ENCODE measurements at places on chromosomes 3 and 15.

DNA sequence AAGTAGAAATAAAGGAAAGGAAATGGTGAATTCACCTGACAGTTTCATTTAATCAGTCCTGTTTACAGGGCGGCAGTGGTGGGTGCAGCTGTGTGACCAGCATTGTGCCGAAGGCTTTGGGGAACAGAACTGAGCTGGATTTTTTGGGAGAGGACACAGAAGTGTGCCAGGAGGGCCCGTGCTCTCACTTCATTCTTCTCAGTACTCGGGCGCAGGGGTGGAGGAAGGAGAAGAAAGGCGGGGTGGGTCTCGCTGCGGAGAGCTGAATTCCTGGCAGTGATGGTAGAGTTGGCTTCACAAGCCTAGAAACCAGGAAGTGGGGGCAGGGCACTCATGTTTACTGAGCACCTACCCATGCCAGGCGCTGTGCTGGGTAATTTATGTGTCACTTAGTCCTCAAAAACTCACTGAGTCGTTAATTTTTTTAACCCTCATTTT lies 64.6 kb downstream of the CRTC3 start:
- no peak for DNase-seq

- DNase-seq: peak; percentile 91
Observed at GRCh38 chr3:78255403-78255802, 1215.5 kb downstream of the ROBO2 start.

GRCh38 chr3:107979538-107979937 lies 111.3 kb downstream of the CD47 start:
- DNase-seq: no peak

- DNase-seq: peak; percentile 78
Observed at GRCh38 chr3:129182390-129183185, 1.1 kb downstream of the CNBP start.

GRCh38 chr3:39207361-39208186 lies 15.2 kb upstream of the XIRP1 start:
- DNase-seq: no peak

- DNase-seq: peak; percentile 7
Observed at GRCh38 chr15:73539212-73540128, 93.7 kb downstream of the NPTN start.

GRCh38 chr3:60582288-60582687 lies 669.0 kb downstream of the FHIT start:
- DNase-seq: peak; percentile 14

GRCh38 chr3:88573472-88573871 lies 423.7 kb downstream of the C3orf38 start:
- no peak for DNase-seq

DNA sequence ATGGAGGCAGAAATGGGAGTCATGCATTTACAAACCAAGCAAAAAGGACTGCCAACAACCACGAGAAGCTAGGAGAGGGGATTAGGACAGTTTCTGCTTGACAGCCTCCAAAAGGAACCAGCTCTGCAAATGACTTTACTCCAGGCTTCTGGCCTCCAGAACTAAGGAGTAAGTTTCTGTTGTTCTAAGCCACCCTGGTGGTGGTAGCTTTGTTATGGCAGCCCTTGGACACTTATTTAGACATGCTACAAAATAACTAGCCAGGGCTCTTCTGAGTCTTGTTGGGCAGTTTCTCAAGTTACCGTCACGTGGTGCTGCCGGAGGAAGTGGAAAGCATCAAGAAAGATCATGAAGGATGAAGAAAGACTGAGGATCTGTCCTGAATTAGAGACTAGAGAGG lies 386.5 kb downstream of the LRTM1 start:
- no peak for DNase-seq

DNA sequence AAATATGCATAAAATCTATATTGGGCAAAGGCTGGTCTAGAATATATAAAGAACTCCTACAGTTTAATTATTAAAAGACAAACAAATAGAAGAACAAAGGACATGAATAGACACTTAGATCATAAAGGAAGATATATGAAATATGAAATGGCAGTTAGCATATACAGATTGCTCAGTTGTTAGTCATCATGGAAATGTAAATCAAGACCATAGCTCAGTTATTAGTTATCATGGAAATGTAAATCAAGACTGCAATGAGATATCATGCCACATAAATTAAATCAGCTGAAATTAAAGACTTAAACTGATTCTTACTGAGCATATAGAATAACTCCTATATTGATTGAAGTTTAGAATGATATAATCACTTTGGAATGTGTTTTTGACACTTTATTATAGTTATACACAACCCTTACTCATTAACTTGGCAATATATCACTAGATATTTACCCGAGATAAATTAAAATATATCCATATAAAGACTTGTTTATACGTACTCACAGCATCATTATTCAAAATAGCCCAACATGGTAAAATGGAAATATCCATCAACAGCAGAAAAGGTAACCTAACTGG lies 45.2 kb upstream of the GOLGA8B start:
- no peak for DNase-seq

- no peak for DNase-seq
Observed at GRCh38 chr3:60337421-60337820, 913.8 kb downstream of the FHIT start.

GRCh38 chr3:124671106-124671505 lies 59.1 kb upstream of the UMPS start:
- no peak for DNase-seq

- DNase-seq: no peak
Observed at GRCh38 chr15:74133694-74134386, 3.5 kb downstream of the ISLR2 start.

GRCh38 chr3:188916934-188917401 lies 254.8 kb upstream of the TPRG1 start:
- DNase-seq: no peak

DNA sequence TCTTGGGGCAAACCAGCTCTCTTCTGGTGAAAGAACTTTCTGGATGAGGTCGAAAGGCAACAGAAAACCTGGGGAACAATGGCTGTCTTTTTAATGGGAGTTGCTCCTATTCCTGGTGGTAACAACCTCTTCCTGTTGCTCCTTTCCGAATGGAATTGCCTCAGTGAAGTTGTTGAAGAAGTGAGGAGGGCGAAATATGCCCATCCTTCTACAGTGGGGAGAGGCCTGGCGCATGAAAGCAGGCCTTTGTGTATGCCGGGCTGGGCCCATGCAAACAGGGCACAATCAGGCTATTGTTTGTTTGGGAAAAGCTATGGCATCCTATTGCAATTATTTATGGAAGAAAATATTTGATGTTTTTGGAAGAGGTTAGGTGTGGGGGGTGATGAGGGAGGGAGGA lies 166.9 kb downstream of the IGF1R start:
- no peak for DNase-seq

DNA sequence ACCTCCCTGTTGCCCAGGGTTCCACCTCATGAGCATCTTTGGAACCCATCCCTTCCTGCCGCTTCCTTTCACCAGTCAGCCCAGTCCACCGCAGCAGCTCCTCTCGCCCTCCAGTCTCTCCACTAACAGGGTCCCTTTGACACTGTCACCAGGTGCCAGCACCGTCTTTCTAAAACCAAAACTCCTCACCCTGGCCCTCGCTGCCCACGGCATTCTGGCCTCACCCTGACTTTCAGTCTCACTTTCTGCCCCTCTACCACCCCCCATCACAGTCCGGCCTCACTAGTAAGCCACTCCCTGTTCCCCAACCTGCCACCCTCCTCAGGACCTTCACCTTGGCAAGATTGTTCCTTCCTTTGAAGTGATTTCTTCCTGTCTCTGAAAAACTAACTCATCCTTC lies 4.2 kb downstream of the PPCDC start:
- DNase-seq: no peak

DNA sequence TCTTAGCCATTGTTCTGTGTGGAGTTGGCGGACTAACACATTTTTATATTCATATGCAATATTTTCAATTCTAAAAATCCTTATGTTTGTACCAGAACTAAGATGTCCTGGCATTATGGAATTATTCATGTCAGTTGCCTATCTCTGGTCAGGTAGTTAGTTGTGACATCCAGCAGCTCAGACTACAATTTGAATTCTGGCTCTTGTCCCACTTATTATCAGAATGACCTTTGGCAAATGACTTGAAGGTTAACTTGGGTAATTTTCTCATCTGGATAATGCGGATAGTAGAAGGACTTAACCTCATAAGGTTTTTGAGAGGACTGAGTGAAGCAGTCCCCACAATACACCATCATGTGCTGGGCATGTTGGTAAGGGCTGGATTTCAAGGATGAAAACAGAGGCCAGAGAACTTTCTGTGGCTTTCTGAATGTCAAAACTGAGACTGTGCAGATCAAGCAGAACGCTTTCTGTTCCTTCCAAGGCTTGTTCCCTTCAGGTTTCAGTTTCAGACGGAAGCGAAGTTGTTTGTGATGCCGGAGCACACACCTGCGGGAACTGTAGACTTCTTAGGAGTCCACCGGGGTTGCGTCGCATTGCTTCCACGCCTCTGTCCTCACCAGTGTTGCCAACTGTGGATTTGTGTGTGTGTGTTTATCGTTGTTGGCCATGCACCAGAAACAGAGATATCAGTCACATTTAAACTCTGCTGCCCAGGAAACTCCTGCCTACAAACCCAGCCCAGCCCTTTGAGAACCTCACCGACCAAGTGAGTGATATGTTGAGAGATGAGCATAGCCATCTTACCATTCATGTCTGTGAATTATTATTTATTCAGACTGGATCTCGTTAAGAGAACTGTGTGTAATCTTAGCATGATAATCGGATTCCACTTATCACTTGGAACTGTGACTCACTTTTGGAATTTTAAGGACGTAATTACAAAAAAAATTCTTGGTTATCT lies 76.0 kb downstream of the PTPRG start:
- peak; percentile 89 for DNase-seq

Data from fibroblast of villous mesenchyme (primary cell).